ENCODE measurements at places on chromosomes 6 and 20.

DNA sequence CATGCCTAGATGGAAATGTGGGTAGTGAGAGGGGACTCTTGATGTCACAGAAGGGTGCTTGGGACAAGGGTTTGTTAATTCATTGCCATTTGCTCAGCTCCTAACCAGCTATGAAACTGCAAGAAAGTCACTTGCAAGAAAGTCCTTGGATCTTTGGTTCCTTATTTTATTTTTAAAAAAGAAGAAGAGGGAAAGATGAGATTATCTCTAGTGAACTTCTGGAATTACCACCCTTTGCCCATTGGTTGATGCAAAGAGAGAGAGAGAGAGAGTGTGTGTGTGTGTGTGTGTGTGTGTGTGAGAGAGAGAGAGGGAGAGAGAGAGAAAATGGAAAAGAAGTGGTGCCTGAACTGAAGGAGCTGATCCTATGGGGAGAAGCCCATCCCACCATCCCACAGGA lies 4.6 kb upstream of the SFT2D1 start:
- DNase-seq, result no peak

GRCh38 chr20:22080985-22081384 lies 375.5 kb downstream of the PAX1 start:
- no peak for DNase-seq

GRCh38 chr6:30554962-30555815 lies 1.1 kb downstream of the GNL1 start:
- DNase-seq, result peak; percentile 11

- DNase-seq, result no peak
Observed at GRCh38 chr20:48763216-48763914, 64.4 kb downstream of the PREX1 start.

DNA sequence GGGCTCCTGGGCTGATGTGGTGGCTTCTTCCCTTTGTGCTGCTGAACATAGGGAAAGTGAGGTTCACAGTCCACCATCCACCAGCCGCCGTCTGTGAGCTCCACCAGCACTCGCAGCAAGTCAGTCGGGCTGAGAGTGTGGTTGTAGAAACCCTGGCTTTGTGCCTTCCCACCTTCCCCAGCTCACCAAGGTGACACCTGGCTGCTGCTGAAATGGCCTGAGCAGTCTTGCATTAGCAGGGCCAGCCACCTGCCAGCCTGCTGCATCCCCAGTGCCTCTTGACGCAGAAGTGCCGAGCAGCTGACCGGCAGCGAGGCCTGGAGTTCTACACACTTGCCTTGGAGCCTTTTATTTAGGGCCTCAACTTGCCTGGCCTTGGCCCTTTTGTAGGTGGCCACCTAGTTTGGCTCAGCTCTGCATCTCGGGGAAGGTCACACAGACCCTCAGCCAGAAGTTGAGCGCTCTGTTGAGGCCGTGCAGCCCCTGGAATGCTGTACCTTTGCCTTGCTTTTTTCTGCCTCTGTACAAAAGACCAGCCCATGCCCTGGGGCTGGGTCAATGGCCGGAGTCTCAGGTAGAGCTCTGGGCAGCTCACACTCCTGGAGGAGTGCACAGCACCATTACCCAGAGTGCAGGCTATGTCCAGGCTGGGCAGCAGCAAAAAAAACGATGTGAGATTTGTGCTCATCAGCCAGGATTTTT lies 76.5 kb downstream of the PTPN1 start:
- DNase-seq, result no peak

DNA sequence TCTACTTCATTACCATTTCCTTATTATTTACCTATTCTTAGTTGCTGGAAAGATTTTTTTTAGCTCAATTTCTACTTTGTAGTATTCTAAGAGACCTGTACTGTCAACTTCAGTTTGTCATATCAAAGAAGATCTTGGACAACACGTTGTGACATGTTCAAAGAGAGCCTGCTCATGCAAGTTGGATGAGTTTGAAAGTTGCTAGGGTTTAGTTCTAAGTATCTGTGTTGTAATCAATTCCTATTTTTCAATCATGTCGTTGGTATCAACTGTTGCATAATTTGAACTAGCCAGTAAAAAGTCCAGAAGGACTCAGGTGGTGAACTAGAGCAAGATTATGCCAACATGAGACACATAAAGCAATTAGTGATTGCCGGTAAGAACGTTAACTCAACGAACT lies 30.2 kb downstream of the PKIB start:
- DNase-seq, result no peak

GRCh38 chr6:87700397-87701343 lies 1.4 kb downstream of the AKIRIN2 start:
- DNase-seq, result peak; percentile 29

DNA sequence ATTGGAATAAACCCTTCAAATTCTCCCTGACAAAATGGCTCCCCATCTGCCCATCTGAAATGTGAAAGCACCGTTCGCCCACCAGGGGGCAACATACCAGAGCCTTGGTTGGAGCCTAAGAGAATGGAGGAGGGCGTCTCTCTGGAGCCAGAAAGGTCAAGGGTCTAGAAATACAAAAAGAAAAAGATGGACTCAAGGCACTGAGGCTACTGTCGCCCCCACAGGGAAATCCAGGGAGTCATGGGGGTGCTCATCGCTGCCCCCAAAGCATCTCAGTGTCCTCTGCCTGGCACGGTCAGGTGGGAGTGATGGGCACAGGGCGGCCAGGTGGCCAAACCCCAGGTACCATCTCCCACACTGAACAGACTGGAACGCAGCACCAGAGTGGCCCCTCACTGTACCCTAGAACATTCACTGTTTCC lies 136.3 kb downstream of the ZMYND8 start:
- DNase-seq, result peak; percentile 16

- DNase-seq, result no peak
Observed at GRCh38 chr20:51126337-51126736, 103.4 kb upstream of the KCNG1 start.

DNA sequence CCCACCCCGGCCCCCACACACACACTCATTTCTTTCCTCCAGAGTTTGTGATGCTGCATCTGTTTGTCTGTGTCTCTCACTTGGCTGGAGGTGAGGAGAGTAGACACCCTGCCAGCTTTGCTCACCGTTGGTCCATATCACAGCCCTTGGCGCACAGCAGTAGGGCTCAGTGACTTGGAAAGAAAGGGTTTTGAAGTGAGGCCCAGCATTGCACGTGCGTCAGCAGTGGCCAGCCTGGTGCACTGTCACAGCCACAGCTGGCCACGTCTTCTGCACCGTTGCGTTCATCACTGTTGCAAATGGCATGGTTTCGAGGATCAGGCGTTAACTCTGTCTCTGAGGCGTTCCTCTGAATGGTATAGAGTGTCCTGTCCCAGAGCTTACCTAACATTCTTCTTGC lies 3.7 kb downstream of the WFDC5 start:
- DNase-seq, result no peak

DNA sequence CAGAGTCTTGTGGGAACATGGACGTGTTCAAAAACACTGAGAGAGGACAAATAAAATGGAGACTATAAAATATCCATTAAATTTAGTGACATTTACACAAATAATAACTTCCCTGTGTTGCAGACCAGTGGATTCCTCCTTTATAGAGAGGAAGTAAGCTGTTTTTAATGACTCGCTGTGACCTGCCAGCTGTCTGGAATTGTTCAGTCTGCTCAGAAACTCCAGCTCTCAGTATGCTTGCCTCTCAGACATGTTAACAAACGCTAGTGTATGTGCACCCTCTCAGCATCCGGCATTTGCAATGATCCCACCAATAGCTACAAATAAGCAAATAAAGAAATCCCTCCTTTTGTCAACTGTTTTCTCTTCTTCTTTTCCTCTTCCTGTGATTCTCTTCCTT lies 158.0 kb upstream of the TCF21 start:
- no peak for DNase-seq

DNA sequence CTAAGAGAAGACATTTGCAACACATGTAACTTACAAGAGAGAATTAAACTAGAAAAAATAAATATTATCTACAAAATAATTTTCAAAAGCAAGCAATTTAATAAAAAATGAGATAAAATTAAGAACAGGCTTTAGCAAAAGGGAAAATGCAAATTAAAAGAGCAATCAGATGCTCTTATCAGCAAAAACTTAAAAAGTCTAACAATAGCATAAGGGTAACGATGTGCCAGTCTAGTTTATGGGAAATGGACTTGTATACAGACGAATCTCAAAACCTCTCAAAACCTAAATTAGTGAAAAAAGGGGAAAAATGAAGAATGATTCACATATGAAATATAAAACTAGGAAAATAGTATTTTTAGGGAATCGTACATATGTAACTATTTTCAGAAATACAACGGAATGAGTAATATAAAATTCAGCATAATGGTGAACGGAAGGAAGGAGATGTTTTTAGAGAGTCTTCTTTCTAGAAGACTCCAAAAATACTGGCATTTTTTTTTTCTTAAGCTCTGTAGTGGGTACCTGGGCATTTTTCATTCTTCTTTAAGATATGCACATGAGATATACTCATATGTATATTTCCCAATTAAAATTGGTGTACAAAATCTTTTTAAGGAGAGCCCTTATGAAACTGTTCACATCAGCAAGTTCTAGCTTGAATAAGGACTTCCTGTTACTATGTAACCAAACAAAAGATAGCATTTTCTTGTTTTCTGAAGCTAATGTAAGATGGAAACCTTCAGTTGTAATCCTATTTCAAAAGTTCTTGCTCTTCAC lies 927 bp upstream of the MANEA start:
- peak; percentile 8 for DNase-seq

GRCh38 chr6:16868968-16869367 lies 107.7 kb upstream of the ATXN1 start:
- DNase-seq, result no peak

DNA sequence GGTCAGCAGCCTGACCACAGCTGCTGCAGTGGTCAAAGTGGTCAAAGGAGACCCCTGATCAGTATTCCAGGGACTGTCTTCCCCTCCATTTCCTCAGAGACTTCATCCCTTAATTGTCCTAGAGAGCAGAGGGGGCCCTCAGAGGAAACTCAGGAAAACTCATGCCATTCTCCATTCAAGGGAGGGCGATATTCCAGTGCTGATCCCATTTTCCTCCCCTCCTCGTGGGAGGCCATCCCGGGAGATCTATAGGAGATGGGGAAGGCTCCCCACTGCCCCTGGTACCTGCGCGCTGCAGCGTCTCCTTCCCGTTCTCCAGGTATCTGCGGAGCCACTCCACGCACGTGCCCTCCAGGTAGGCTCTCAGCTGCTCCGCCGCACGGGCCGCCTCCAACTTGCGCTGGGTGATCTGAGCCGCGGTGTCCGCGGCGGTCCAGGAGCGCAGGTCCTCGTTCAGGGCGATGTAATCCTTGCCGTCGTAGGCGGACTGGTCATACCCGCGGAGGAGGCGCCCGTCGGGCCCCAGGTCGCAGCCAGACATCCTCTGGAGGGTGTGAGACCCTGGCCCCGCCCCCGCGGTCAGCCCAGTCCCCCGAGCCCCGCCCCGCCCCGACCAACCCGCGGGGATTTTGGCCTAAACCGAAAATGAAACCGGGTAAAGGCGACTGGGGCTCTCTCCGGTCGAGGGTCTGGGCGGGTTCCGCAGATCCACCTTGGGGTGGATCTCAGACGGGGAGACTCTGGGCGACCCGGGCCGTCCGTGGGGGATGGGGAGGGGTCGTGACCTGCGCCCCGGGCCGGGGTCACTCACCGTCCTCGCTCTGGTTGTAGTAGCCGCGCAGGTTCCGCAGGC lies 878 bp downstream of the HLA-C start:
- peak; percentile 39 for DNase-seq

DNA sequence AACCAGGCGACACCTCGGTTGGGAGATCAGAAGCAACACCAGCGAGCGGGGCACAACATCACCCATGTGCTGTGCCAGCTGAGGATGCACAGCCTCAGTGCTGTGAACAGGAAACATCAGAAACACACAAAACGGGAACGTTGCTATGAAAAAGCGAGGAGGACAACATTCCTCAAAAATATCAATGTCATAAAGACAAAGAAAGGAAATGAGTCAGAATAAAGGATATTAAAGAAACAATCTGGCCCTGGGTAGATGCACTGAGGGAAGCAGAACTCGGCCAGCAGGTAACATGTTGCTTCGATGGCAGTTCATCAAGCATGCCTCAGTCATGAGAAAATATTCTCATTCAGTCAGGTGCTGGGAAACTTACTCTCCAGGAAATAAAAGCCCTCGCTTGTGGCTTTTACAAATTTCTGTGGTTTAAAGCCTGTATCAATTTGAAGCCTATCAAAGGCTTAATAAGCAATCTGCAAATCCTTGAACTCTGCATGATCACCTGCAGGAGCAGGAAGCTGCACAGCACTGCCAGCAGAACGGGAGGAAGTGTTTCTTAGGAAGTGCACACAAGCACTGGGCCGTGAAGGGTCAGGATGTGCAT lies 77.5 kb downstream of the GINS1 start:
- DNase-seq, result no peak

DNA sequence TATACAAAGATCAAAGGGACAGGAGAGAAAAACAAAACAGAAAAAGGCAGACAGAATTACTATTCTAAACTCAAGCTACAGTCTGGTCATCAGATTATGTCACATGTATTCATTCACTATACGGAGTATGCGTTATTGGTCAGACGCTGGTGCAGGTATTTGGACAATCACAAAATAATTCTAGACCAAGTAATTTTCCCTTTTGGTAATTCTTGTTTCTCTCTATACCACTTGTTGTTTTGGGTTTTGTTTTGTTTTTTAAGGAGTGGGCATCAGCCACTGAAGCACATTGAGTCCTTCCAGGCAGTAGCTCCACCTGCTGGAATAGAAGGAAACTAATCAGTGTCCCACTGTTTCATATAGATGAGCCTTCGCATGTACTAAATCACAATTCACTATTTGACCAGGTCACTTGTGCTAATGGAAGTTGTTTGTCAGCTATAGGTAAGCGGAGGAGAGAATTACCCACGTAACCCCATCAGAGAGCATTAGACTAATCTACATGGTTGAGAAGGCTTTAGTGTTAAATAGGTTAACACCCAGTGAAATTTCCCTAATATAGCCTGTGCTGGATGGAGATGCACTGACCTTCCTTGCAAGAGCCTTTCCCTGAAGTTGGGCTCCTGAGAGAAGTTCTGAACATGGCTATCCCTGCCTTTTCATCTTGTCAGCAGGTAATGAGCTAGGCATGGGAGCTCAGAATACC lies 77.9 kb downstream of the TNFAIP3 start:
- no peak for DNase-seq

DNA sequence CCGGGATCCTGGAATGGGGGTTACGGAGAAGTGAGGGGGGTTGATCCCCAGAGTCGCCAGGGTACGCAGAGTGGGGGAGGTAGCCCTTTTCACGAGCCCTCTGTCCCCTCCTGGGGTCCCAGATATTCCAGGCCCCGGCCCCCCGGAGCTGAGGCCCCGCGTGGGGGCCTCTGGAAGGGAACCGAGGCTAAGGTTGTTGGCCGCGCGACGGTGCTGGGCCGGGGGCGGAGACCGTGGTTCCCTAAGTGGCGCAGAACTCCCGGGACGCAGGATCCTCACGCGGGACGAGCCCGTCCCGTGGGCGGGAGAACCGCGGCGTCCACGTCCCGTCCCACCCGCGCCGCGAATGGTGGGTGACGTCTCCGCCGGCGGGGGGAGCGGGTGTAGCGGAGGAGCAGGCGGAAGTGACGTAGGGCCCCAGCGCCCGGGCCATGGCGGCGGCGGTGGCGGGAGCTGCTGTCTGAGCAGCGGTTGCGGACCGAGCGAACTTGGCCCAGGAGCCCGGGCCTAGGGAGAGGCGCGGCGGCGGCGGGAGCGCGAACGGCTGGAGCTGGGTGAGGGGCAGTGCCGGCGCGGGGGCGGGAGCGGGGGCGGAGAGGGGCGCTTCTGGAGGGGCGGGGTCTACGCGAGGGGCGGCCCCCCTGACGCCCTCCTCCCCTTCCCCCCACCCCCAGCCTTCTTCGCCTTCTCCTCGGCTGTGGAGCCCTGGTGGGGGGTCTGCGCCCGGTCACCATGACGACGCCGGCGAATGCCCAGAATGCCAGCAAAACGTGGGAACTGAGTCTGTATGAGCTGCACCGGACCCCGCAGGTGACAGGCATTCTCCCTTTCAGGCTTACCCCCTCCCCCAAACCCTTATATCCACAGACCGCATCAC lies at the start of gene RING1:
Gene RING1 (plus strand): TSS at position 410 of the 877 bp plus-strand sequence. CDS start 323 bp downstream, at position 733.
- DNase-seq, result peak; percentile 76
